Peyer's patch (tissue), 4 donors: ENCODE measurements at places on chromosomes 16 and 17.

GRCh38 chr17:19659366-19660177 lies 11.0 kb downstream of the ALDH3A2 start:
- no peak for DNase-seq

DNA sequence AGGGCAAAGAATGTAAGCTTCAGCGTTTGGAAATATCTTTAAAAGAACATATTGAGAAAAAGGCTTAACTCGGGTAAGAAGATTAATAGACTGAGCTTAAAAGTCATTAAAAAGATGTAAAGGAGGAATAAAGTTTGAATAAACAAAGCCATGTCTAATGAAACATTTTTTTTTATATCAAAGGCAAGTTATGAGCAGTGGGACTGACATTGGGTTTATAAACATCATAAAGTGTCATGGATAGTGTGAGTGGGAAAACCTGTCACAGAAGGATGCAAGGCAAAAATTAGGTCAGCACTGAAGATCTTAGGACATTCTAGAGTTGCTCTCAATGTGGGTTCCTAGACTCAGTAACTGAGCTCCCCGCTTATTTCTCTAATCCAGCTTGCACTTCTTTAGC lies 438.0 kb upstream of the CDH11 start:
- no peak for DNase-seq

DNA sequence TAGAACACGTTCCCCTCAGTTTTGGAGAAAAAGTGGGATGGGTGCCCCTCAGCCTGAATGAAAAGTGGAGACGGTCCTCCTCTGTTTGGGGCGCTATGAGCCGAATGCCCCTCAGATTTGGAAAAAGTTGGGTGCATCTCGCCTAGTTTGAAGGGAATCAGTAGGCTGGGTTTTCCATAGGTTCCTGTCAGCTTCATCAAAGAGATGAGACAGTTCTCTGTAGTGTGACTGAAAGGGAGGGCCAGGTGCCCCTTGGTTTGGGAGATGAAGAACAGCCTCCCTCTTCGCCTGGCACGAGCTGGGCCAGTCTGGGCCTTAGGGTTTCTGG lies 742 bp upstream of the SLC9A5 start:
- no peak for DNase-seq

- DNase-seq: no peak
These were observed 250.7 kb upstream of the MON1B start for GRCh38 chr16:76940251-76940650.

DNA sequence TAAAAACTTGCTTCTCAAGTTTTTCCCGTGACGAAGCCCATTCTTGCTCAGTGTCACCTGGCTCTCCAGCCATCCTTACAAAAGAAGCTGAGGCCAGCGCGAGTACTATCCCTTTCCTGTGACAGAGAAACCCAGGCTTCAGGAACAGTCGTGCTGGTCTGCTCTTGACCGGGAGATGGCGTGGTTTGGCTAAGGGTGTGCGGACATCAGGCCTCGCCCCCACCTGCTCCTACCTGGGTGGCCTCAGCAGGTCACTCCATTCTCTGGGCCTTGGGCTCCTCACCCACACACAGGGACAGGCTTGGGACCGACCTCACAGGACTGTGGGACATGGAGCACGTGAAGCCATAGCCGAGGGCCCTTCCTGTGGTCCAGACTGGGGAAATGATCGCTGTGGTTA lies 75.2 kb upstream of the CIBAR2 start:
- DNase-seq: no peak

- no peak for DNase-seq
These were observed 265.2 kb upstream of the TNRC6C start for GRCh38 chr17:77693301-77693700.

DNA sequence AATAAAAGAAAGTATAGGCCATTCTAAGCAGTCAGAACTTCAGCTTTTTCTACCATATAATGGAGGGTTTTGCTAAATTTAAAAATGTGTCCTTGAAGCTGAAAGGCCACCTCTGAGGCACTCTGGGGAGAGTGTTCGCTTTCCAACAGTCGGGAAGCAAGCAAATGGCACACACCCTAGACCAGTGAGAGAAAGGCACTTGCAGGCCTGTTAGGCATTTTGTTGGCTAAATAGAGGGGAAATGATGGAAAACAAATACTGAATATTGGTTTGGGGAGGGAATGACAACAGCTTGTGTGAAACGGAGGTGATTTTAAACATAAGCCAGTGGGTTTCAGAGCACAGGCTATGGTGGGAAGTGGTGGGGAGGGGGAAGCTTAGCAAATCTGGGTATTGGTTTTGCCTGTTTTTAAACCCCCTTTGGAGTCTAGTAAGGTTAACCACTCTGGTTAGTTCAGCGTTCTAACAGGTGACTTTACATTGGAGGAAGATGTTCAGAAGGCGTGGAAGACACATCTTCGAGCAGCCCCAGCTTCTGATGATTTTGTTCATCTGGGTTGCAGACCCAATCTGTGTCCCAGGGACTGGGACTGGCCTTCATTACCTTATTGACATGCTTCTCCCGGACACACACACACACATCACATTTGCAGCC lies 90.5 kb downstream of the PRKCA start:
- DNase-seq: no peak

DNA sequence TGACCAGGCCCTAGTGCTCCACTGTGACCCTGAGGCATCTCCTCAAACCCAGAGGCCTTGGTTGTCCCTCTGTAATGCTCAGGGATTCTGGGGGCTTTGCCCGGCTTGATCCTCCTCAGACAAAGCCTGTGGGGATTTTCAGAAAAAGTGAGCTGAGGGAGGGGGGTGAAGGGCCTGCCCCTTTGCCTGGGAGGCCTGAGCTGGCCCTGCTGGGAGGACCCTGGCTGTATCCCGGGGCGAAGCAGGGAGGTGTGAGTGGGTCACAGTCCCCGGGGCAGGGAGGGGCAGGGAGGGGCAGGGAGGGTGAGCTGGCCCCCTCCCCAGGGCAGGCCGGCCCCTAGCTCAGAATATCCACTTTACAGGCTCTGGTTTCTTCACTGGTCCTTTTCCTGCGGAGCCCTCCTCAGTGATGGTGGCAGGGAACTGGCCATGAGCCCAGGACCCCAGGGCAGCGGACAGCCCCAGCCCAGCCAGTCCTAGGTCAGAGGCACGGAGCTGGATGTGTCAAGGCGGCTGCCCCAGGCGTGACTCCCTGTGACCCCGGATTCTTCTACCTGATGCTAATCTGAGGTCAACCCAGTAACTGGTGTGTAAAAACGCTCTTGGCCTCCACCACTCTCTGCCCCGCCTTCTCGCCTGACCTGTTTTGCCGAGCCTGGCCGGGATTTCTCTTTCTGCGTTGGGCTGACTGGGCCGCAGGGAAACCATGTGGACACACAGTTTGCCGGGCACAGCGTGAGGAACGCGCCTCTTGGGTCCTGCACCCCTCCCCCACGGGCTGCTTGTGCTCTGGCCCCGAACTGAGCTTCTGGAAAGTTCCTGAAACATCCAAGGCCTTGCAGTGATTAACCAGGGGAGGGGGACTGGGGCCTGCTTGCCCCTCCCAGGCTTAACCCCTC lies 5.8 kb upstream of the FASN start:
- no peak for DNase-seq

DNA sequence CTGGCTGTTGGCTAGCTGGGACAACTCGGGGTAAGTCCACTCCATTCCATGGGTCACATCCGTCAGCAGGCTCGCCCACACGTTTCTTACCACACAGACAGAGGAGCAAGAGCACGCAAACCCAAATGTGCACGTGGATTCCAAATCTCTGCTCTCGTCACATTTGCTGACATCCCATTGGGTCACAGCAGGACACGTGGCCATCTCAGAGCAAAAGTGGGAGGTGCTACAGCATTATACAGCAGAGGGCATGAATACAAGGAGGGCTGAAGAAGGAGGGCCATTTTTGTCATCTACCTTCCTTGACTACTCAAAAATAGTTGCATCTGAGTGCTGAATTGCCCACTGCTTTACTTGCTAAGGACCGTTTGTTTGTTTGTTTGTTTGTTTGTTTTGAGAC lies 84.7 kb downstream of the RBBP6 start:
- no peak for DNase-seq

- DNase-seq: no peak
These were observed 538 bp downstream of the TM4SF5 start for GRCh38 chr17:4772235-4772613.

DNA sequence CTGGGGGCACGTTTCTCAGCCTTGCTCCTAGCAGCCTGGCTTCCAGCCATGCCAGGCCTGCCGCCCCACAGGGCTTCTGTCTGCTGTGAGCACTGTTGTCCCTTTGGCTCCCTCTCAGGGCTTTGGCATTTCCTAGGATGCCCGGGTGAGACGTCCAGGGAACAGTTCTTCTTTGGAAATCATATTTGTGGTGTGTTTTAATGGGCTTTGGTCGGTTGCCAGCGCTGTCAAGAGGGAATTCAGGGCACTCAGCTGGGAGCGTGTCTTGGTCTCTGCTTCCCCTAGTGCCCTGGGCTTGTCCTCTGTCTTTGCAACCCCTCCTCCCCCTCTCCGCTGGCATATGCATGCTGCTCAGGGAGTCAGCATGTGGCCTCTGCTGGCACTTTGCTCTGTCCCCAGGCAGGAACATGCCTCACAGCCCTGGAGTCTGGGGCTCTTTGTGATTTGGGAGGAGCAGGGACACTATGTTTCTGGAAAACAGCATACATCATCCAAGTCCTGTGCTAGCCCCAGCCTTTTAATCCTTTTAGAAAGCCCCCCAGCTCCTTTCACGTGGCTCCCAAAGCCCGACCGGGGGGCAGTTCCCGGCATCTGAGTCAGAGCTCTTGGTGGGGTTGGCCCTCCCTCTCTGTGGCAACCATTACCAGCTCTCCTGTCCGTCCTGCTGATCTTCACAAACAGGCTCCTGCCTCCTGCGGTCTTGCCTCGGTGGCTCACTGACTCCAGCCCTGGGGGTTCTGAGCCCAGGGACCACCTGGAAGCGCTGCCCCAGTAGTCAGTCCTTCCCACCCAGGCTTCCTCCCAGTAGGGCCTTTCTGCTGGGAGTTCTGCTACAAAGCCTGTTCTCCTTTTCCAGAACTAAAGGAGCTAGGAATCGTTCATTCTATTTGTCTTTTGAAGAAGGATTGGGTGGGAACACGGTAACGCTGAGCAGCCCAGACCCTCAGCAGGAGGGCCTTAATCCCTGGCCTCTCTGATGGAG lies 26.7 kb downstream of the SAP30BP start:
- DNase-seq: no peak

DNA sequence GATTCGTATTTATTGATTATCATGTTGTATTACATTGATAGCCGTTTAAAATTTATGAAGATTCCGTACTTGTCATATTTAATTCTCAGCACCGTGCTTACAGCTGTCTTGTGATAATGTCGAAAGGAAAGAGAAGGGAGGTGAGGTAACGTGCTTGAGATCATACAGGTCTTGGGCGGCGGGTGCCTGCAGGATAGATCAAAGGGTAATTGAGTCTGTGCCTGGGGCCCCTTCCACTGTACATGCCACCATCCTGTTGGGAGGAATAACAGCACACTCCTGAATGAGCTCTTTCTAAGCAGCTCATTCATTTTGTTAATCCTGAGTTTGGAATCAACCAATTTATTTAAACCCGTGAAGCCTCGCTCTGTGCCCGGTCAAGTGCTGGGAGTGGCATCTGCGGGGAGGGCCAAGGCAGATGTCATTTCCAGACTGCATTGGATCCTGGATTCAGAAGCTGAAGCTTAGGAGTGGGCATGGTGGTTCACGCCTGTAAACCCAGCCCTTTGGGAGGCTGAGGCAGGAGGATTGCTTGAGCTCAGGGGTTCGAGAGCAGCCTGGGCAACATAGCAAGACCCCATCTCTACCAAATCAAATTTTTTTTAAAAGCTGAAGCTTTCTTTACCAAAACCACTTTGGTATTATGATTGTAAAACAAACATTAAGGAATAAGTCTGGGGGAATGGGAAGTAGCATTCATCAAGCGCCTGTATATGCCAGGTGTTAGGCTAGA lies 25.8 kb downstream of the WWOX start:
- no peak for DNase-seq

GRCh38 chr17:50519141-50519834 lies 11.0 kb downstream of the MYCBPAP start:
- DNase-seq: no peak

DNA sequence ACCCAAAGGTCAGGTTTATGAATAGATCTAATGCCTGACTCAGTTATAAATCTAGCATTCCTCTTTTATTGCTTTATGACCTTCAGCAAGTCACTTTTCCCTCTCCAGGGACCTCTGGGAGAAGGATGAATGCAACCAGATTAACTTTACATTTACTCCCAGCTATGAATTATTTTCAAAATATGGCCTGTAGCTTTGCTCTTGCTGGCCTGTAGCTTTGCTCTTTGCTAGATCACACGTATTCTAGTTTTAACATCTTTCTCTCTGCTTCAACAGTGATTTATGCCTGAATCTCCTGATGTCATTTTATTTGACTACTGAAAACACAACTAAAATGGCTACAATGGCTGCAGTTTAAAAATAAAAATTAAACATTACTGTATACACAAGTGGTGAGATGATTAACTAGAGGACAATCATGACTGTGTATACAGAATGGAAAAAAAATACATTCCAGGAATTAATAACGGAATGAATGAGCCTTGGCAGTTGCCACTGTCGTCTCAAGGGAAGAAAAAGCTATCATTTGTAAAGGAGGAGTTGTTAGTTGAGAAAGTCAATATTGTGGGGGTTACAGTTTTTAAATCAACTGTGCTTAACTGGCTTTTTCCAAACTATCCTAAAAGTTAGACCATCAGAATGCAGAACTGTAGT lies 434.5 kb upstream of the GOT2 start:
- DNase-seq: no peak
